ENCODE measurements at places on chromosomes 3 and 15.

DNA sequence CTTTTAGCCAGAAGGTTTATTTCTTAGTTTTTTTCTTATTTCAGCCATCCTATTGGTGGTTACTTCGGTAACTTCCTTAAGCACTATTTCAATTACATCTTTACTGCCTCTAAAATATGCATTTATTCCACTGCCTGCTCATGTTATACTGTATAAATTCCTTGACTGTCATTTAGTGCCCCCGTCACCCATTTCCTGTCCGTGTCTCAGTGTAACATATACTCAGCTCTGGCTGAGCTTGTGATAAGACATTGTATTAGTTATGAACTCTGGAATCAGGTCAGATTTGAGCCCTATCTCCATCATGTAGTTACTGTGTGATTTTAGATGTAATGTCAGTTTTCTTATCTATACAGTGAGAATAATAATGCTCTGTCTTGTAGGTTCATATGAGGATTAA is 24.2 kb downstream of the PIAS1 start:
- DNase-seq, result no peak

- no peak for DNase-seq
Observed at GRCh38 chr3:148852271-148852992, 12.7 kb upstream of the CPA3 start.

DNA sequence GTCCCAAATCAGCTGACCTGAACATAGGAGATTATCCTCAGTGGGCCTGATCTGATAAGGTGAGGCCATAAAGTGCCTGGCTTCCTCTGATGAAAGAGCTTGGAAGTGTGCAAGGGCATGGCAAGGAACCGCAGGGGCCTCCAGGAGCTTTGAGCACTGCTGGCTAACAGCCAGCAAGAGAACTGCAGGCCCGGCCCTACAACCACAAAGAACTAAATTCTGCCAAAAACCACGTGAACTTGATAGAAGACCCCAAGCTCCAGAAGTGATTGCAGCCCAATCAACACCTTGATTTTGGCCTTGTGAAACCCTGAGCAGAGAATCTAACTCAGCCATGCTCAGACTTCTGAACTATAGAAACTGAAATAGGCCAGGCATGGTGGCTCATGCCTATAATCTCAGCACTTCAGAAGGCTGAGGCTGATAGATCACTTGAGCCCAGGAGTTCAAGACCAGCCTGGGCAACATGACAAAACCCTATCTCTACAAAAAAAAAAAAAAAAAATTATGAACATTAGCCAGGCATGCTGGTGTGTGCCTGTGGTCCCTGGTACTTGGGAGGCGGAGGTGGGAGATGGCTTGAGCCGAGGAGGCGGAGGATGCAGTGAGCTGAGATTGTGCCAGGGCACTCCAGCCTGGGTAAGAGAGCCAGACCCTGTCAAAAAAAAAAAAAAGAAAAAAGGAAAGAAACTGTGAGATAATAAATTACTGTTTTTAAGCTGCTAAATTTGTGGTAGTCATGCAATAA is 7.7 kb upstream of the DIS3L start:
- no peak for DNase-seq

- DNase-seq, result no peak
Observed at GRCh38 chr15:80929225-80929624, 60.4 kb downstream of the MESD start.

DNA sequence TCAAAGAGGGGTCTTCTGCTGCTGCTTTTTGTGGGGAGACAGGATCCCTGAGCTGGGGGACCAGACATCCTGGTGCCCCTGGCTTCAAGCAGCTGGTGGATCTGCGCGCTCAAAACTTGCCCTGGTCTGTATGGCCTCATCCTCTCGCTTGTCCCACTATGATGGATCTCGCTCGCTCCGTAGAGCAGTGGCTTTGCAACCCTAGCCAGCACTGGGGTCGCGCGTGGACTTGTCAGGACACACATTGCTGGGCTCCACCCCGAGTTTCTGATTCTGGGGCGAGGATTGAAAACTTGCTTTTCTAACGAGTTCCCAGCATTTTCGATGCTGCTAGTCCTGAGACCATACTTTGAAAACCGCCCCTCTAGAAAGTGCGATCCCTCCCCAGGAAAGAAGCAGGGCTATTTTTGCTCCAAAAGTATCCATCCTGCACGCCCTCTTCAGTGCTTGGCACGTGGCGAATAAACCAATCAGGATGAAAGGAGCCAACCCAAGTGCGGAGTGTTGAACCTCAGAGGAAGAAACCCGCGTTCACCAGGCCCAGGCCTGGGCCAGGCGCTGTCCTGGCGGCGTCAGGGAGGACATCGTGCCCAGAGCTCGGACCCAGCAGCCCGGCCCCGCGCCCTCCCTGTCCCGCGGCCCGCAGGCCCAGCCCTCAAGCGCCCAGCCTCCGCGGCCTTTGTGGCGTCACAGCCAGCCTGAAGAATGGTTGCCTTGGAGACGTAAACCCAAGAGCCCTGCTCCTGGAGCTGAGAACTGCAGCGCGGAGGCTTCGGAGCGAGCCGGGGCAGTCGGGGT is at the start of gene CFAP100:
TSS of gene CFAP100 (plus strand) at position 731 of the 798 bp plus-strand sequence. CDS start 1,092 bp downstream, outside the sequence.
- peak; percentile 60 for DNase-seq

DNA sequence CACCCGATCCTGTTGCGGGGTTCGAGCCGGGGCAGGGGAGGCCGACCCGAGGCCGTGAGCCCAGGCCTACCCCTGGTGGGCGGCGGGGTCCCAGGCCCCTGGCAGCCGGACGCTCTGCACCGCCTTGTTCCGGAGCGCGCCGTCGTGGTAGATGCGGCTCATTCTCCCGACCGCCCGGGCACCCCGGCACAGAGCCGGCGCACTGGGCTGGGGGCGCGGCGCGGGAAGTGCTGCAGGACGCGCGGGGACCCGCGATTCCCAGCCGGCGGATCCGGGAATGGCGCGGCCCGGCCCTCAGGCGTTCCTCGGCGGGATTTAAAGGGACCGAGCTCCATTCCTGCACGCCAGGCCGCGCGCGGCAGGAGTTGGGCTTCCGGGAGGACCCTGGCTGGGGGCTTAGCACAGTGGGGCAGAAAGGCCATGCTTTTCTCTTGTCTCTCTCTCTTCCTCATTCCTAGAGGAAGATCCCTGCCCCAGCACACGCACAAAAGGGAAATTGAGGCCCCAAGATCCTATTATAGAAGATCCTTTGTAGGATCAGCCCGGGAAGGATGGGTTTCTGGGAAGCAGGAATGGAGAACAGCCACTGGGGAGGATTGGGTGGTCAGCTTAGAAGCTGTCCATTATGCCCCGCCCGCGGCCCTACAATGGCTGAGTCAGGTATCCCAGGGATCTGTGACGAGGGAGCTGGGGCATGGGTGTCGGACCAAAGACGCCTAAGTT is at the start of gene ARPIN:
TSS of gene ARPIN (minus strand) at position 279 of the 723 bp plus-strand sequence. CDS start at position 162, 117 bp downstream.
- DNase-seq, result no peak

DNA sequence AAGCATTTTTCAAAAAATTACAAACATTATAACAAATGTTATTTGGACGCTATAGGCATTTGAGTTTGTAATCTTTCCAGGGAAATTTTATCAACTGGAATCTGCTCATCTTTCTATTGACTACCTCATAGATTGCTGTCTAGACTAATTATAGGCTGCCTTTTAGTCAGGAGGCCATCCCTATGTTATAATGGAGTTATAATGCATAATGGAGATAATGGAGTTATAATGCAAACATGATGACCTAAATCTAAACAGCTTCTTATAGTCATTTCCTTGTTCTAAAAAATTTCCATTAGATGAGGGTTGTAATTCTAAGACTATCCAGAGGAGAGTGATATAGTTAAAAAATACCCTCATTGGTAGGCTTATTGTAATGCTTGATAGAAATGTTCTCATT is 226.4 kb downstream of the SI start:
- no peak for DNase-seq

Measured in caudate nucleus (tissue), 63 donors.